Hepatic stellate cell (primary cell): ENCODE measurements at places on chromosomes 4 and X.

DNA sequence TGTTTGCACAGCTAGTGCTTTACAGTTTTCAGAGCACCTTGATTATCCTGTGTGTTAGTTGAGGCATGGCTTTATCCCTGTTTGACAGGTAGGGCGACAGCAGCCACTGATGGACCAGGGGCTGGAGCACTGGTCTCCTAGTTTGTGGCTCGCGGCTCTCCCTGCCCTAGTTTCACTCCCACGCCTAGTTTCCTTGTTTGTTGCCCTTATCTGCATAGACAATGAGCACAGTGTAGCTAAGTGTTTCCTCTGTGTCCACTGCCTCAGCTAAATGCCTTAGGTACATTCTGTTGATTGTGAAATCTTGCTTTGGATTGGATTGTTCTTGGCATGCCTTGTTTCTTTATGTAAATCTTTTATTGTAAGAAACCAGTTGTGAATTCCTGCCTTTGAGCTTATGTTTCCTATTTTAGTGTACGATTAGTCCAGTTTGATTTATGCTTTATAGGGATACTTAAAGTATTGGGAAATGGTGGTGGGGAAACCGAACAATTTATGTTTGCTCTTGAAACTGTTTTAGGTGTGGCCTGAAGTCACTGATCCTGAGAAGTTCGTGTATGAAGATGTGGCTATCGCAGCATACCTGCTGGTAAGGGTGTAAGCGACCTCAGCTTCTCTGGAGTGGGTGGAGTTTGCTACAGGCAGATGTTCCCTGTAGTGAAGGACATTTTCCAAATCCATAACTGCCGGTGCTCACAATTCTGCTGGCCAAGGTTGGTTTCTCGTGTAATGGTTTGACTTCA lies 11.0 kb downstream of the TRMT44 start:
- DNase-seq, result no peak

GRCh38 chrX:323721-324628 lies 5.4 kb upstream of the GTPBP6 start:
- no peak for DNase-seq

GRCh38 chr4:71338846-71339593 lies at the start of gene SLC4A4:
Gene SLC4A4, plus strand, starts transcription at chr4:71339020.
- peak; percentile 70 for DNase-seq

DNA sequence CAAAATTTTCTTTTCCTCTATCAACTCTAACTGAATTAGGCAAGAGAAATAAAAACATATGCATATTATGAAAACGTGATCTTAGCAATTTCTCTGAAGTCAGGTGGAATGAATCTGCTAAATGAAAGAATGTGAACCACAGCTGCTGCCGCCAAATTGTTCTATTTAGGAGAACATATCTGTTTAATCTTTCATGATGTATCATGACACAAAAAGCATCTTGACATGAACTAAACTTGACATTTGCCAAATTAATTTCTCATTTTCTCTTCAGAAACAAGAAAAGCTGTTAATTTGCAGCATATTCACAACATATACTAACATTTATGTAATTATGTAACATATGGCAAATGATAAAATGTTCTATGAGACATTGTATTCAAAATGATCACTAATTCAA lies 1237.9 kb downstream of the TECRL start:
- DNase-seq, result no peak

DNA sequence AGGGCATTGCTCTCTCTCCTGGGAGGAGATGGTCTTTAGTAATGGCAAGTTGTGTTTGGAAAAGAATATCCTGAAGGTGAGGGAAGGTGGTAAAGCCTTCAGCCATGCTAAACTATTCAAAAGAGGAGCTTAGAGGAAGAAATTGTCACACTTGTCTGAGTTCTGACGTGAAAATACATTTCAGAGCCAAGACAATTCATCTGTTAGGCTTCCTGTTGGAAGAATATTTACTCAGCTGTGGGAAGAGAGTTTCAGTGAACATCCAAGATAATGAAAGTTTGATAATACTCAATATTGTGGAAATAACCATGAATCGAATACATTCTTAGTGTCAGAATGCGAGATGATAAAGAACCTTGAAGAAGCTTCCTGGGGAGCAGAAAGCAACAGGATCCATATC lies 143.3 kb downstream of the GPAT3 start:
- DNase-seq, result no peak

DNA sequence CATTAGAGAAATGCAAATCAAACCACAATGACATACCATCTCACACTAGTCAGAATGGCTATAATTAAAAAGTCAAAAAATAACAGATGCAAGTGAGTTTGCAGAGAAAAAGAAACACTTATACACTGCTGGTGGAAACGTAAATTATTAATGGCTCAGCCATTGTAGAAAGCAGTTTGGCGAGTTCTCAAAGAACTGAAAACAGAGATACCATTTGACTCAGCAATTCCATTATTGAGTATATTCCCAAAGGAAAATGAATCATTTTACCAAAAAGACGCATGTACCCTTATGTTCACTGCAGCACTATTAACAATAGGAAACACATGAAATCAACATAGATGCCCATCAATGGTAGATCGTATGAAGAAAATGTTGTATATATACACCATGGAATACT lies 75.0 kb downstream of the NAA11 start:
- no peak for DNase-seq

DNA sequence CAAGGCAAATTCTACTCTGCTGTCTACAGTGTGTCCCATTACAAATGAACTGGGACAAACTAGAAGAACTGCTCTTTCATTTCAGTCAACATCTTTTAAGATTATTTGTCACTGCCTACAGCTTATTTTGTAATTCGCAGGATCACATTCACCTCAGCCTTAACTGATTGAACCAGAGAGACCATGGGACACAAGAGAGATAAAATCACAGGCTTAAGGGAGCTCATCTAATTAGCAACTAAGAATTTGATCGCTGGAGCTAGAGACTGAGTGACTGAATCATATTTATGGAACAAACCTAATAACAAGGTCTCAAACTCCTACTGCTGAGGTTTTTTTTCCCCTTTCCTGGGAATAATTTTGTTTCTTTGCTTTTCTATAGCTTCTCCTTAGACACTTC lies 898.2 kb downstream of the PCDH18 start:
- no peak for DNase-seq

- no peak for DNase-seq
Measured at GRCh38 chr4:80685214-80685613, 345.3 kb upstream of the BMP3 start.

- no peak for DNase-seq
Measured at GRCh38 chr4:145824463-145824862, 114.2 kb downstream of the ZNF827 start.

GRCh38 chr4:136873555-136873954 lies 658.7 kb downstream of the PCDH18 start:
- no peak for DNase-seq

- no peak for DNase-seq
Measured at GRCh38 chr4:36283912-36284465, 2.6 kb downstream of the DTHD1 start.

- no peak for DNase-seq
Measured at GRCh38 chr4:95263391-95263790, 285.4 kb downstream of the UNC5C start.

GRCh38 chr4:113411496-113411938 lies 350.0 kb downstream of the CAMK2D start:
- DNase-seq, result no peak

DNA sequence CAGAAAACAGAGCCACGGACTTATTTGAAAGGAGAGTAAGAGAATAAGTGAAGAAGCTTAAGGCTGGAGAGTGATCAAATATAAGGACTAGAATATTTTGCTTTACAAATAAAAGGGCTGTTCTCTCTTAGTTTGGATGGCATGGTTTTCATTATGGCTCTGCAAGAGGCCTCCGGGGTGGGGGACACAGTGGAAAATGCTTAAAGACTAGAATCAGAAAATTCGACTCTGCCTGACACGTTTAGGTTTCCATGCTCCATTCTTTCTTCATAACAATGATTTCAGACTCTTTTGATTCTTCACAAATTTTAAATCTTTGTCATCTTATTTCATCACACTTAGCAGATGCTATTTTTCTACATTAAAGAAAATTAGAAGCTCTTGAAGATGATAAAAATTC lies 632.4 kb upstream of the BOD1L1 start:
- DNase-seq, result no peak

GRCh38 chrX:3940000-3940610 lies 226.7 kb upstream of the PRKX start:
- peak; percentile 12 for DNase-seq

- DNase-seq, result no peak
Measured at GRCh38 chr4:175435381-175435783, 376.7 kb downstream of the GPM6A start.

DNA sequence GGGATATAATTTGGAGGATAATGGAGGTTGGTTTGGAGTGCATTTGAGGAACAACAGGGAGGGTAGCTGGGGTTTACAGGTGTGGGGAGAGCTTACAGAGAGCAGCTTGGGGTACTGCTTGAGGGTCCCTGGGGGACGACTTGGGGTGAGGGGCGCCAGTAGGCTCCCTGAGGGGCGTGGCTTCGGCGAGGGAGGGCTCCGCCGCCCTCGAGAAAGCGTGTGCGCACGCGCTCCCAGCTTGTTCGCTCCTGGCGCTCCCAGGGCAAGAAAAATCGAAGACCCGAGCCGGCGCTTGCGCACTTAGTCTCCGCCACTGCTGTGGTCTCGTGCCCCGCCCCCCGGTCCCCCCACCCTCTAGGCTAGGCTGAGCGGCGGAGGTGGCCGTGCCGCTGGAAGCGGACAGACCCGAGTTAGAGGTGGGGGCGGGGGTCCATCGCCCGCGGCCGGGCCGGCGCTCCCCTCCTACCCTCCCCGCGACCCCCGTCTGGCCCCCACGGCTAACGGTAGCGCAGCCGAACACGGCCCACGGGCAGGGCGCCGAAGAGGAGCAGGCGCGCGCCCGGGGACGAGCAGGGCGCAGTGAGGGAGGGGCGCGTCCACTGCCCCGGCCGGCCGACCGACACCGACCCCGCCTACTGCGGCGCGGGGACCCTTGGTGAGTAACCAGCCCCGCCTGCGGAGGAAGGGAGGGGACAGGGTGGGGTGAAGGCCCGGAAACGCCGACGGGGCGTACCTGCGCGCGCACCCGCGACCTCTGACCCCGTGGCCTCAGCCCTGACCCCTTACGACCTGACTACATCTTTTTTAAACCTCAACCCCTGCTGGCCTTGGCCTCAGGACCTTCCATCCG lies 5.4 kb upstream of the CCDC120 start:
- DNase-seq, result peak; percentile 63

- no peak for DNase-seq
Measured at GRCh38 chr4:152398060-152398459, 137.8 kb downstream of the FBXW7 start.

GRCh38 chr4:82885410-82885809 lies 5.5 kb downstream of the SEC31A start:
- no peak for DNase-seq

DNA sequence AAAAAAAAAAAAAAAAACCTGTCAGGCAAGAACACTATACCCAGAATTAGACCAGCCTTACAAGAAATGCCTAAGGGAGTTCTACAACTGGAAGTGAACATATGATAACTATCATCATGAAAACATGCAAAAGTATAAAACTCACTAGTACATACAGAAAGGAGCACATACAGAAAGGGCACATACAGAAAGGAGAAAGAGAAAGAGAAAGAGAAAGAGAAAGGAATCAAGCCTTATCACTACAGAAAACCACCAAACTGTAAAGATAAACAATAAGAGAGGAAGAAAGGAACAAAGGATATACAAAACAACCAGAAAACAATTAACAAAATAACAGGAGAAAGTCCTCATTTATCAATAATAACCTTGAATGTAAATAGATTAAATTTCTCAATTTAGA lies 50.4 kb downstream of the PHKA1 start:
- no peak for DNase-seq

DNA sequence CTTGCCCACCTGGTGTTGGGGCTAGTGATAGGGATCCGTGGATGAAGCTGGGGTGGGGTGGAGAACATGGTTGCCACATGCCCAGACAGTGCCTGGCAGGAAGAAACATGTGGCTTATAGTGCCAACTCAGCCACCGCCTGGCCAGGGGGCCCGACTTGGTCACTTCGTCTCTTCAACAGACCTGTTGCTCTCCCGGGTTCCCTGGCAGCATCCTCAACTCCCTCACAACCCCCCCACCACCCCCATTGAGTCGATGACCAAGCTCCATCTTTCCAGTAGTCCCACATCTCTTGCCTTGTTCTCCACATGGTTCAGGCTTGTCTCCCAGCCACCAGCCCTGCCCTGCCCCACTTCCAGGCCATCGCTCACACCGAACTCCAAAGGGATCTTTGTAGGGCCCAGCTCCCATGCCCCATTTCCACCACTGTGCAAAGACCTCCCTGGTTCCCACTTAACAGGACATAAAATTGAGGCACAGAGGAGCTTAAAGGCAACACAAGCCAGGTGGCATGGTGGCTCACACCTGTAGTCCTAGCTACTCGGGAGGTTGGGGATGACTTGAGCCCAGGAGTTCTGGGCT lies 7.8 kb downstream of the PNCK start:
- DNase-seq, result no peak

- no peak for DNase-seq
Measured at GRCh38 chrX:46693149-46693548, 65.8 kb downstream of the SLC9A7 start.

GRCh38 chrX:43953218-43953617 lies 20.0 kb downstream of the NDP start:
- no peak for DNase-seq

DNA sequence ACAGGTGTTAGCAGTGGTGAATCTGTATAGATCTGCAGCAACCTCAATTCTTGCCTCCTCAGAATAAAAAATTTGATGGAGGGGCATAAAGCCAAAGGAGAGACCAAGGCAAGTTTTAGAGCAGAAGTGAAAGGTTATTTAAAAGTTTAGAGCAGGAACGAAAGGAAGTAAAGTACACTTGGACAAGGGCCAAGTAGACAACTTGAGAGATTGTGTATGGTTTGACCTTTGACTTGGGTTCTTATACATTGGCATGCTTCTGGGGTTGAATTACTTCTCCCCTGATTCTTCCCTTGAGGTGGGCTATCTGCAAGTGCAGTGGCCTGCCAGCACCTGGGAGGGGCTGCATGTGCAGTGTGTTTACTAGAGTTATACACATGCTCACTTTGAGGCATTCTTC lies 278.8 kb upstream of the NDST3 start:
- no peak for DNase-seq

- DNase-seq, result no peak
Measured at GRCh38 chrX:31092476-31092875, 20.6 kb upstream of the FTHL17 start.

- DNase-seq, result no peak
Measured at GRCh38 chr4:143587703-143588102, 74.2 kb downstream of the SMARCA5 start.

GRCh38 chr4:154120690-154121345 lies 331.9 kb upstream of the SFRP2 start:
- no peak for DNase-seq

DNA sequence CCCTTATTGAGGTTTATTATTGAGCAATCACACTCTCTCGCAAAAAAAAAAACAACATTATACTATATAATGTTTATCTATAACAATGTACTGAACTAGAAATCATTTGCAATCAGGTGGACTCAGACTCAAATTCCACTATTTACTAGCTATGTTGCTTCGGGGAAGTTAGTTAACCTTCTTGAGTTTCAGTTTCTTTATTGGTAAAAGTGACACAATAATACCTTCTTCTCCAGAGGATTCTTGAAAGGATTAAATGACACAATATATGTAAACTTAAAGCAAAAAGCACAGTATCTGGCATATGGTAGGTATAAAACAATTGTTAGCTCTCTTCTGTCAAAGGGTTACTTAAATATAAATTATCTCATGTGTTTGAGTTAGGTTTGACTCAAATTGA lies 31.5 kb upstream of the HDAC8 start:
- DNase-seq, result no peak
